Small intestine (tissue), 16 donors: ENCODE measurements at places on chromosomes 3 and 15. TPM values are rescaled to one million over a fixed set of nuclear protein-coding genes. Genes with fewer than 3 reads are reported as not detected.
A peak's percentile ranks its signal among the peaks of the same experiment; 100 is the strongest.

The GOLGA8Q gene
- not detected for polyA plus RNA-seq

The UACA gene
- polyA plus RNA-seq = 60.3 TPM

The CP gene
- polyA plus RNA-seq = 3.8 TPM

The SERINC4 gene
- polyA plus RNA-seq = 0.45 TPM

The ROPN1 gene
- polyA plus RNA-seq = not detected

The EMC7 gene
- polyA plus RNA-seq = 38.7 TPM

The SOX14 gene
- polyA plus RNA-seq = not detected

The PCLAF gene
- 28.3 TPM for polyA plus RNA-seq

The DNASE1L3 gene
- 17.0 TPM for polyA plus RNA-seq

The MORC1 gene
- not detected for polyA plus RNA-seq

The ESYT3 gene
- 0.31 TPM for polyA plus RNA-seq

The NTRK3 gene
- polyA plus RNA-seq = 0.52 TPM

The GP5 gene
- 0.27 TPM for polyA plus RNA-seq

The KNG1 gene
- polyA plus RNA-seq = not detected

The CMTM8 gene
- 10.3 TPM for polyA plus RNA-seq

The RTP3 gene
- polyA plus RNA-seq = not detected

- no peak overlapping the region for H3K27ac ChIP-seq
- no peak overlapping the region for H3K4me3 ChIP-seq
- DNase-seq = no peak
- no peaks in the 10 kb centered on the region for H3K27me3 ChIP-seq
- H3K4me1 ChIP-seq = no peaks in the 10 kb centered on the region
These were observed 151.3 kb downstream of the NR1I2 start for GRCh38 chr3:119933207-119933606.

- no peak overlapping the region for H3K4me3 ChIP-seq
- DNase-seq = peak; percentile 3
- no peak overlapping the region for H3K27ac ChIP-seq
These were observed 231.7 kb upstream of the ARRDC4 start for GRCh38 chr15:97728791-97729190.

DNA sequence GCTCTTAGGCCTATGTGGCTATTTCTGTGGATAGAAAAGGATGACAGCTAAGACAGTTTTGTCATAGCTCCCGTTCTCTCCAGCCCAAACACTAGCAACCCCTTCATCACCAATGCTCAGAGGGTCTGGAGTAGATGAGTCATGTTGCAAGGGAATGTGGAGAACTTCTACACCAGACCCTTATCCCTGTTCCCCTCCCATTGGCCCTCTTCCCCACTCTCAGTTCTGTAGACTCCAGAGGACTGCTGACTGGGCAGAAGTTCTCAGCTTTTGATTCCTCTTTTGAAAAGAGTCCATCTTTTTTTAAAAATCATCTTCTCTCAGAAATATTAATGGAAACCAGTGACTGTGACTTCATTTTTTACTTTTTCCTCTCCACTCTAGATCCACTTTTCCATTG, 2.4 kb upstream of the MYZAP start:
- no peak overlapping the region for H3K4me3 ChIP-seq
- no peaks in the 10 kb centered on the region for H3K4me1 ChIP-seq
- no peak for DNase-seq
- no peaks in the 10 kb centered on the region for H3K27me3 ChIP-seq

DNA sequence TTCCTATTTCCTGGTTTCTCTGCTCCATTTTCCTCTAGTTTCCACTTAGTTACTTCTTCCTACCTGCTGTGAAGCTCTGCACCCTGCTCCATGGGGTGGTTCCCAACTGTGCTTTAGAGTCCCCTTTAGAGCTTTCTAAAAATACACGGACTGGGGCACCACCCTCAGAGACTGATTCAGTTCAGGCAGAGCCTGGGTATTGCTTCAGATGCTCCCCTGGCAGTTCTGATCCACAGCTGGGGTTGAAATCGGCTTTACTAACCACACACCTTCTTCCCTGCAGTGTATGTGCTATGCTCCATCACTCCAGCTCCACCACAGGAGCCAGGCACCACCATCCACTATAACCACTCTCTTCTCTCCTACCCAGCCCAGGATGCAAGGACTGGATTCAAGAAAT, 12.6 kb downstream of the ANP32A start:
- H3K36me3 ChIP-seq = no peaks in the 10 kb centered on the region
- no peaks in the 10 kb centered on the region for H3K27me3 ChIP-seq
- no peak overlapping the region for H3K4me3 ChIP-seq
- H3K27ac ChIP-seq = no peak overlapping the region
- peaks cover 10% of the 10 kb centered on the region for H3K4me1 ChIP-seq
- DNase-seq = no peak

- no peaks in the 10 kb centered on the region for H3K27me3 ChIP-seq
- no peak overlapping the region for H3K27ac ChIP-seq
- no peaks in the 10 kb centered on the region for H3K4me1 ChIP-seq
These were observed 121.4 kb downstream of the GMPS start for GRCh38 chr3:155991847-155992246.

GRCh38 chr3:16430717-16431630, 82.5 kb downstream of the RFTN1 start:
- no peaks in the 10 kb centered on the region for H3K27me3 ChIP-seq
- H3K4me3 ChIP-seq = no peak overlapping the region
- H3K4me1 ChIP-seq = no peaks in the 10 kb centered on the region
- H3K36me3 ChIP-seq = peaks cover 3% of the 10 kb centered on the region

GRCh38 chr3:177037241-177037640, 160.0 kb downstream of the TBL1XR1 start:
- H3K36me3 ChIP-seq = peaks cover 23% of the 10 kb centered on the region
- H3K27ac ChIP-seq = no peak overlapping the region
- no peak for DNase-seq

DNA sequence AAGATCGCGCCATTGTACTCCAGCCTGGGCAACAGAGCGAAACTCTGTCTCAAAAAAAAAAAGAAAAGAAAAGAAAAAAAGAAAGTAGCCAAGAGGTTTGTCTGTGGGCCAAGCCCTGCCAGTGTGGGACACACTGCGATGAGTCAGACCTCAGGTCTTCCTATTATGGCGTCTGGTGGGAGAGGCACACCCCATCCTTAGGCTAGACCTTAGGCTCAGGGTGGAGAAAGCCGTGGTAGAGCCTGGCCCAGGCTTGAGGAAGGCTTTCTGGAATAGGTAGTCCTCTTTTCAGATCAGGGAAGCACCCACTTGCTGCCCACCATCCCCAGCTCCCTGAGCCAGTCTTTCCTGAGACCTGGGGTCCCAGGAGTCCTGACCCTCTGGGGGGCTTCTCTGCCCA, 6.0 kb downstream of the HEMK1 start:
- no peaks in the 10 kb centered on the region for H3K4me1 ChIP-seq
- no peaks in the 10 kb centered on the region for H3K27me3 ChIP-seq
- no peak overlapping the region for H3K27ac ChIP-seq

GRCh38 chr3:30253832-30254231, 352.6 kb upstream of the TGFBR2 start:
- H3K27ac ChIP-seq = no peak overlapping the region
- DNase-seq = no peak
- H3K27me3 ChIP-seq = no peaks in the 10 kb centered on the region
- H3K4me3 ChIP-seq = no peak overlapping the region

GRCh38 chr3:1172644-1173043, 79.8 kb downstream of the CNTN6 start:
- H3K27ac ChIP-seq = no peak overlapping the region
- H3K4me1 ChIP-seq = no peaks in the 10 kb centered on the region
- H3K36me3 ChIP-seq = no peaks in the 10 kb centered on the region
- H3K27me3 ChIP-seq = no peaks in the 10 kb centered on the region
- no peak overlapping the region for H3K4me3 ChIP-seq

- no peaks in the 10 kb centered on the region for H3K4me1 ChIP-seq
- no peaks in the 10 kb centered on the region for H3K27me3 ChIP-seq
- DNase-seq = no peak
These were observed 788.2 kb upstream of the ARPP21 start for GRCh38 chr3:34851137-34851536.

GRCh38 chr3:158430448-158430847, 140.5 kb upstream of the MLF1 start:
- H3K36me3 ChIP-seq = no peaks in the 10 kb centered on the region
- no peak overlapping the region for H3K27ac ChIP-seq
- H3K4me3 ChIP-seq = no peak overlapping the region
- peaks cover 4% of the 10 kb centered on the region for H3K4me1 ChIP-seq
- H3K27me3 ChIP-seq = no peaks in the 10 kb centered on the region

DNA sequence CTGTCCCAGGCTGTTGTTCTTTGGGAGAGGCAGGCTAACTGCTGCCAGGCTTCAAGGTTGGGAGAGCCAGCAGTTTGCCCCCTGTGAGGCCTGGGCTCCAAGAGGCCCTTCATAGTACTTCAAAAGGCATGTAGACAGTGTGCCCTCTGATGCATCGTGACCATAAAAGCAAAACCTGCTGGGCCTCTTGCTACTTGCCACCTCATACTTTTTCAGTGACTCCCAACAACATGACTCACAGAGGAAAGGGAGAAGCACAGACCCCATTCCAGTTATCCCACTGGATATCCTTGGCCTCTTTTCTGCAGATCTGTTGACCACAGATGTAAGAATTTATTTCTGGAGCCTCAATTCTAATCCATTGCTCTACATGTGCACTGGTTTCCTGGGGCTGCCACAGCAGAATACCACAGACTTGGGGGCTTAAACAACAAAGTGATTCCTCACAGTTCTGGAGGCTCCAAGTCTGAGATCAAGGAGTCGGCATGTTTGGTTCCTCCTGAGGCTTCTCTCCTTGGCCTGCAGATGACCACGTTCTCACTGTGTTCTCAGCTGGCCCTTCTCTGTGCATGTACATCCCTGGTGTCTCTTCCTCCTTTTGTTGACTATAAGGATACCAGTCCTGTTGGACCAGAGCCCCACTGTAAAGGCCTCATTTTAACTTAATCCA, 8.9 kb upstream of the NSMCE3 start:
- H3K4me1 ChIP-seq = no peaks in the 10 kb centered on the region
- H3K27ac ChIP-seq = no peak overlapping the region
- H3K36me3 ChIP-seq = no peaks in the 10 kb centered on the region
- no peak for DNase-seq

GRCh38 chr3:51974277-51974962, 444 bp upstream of the ABHD14A start:
- no peaks in the 10 kb centered on the region for H3K27me3 ChIP-seq
- DNase-seq = peak; percentile 37
- no peaks in the 10 kb centered on the region for H3K36me3 ChIP-seq
- peak overlapping the region; percentile 53 for H3K4me3 ChIP-seq
- peak overlapping the region; percentile 86 for H3K27ac ChIP-seq

- H3K4me3 ChIP-seq = no peak overlapping the region
- H3K4me1 ChIP-seq = no peaks in the 10 kb centered on the region
- no peak overlapping the region for H3K27ac ChIP-seq
- no peak for DNase-seq
These were observed 276.0 kb downstream of the SOX2 start for GRCh38 chr3:181987736-181988135.

- H3K4me3 ChIP-seq = no peak overlapping the region
- no peaks in the 10 kb centered on the region for H3K27me3 ChIP-seq
- H3K4me1 ChIP-seq = no peaks in the 10 kb centered on the region
- no peak for DNase-seq
- no peaks in the 10 kb centered on the region for H3K36me3 ChIP-seq
These were observed 34.8 kb upstream of the CD47 start for GRCh38 chr3:108125550-108126071.

DNA sequence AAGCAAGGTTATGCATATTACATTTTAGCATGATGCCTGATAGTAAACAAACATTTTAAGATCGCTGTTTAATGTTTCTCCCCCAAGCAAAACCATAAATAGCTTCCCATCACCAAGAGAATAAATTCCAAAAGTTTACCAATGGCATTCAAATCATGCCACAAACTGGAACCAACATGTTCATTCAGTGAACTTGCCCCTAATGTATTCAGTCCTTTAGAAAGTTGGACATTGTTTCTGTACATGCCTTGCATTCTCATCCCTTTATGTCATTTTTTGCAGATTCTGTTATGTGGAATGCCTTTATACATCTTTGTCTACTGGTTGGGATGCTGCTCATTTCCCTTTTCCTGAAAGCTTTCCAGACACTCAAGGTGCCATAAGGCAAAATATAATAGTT, 105.5 kb downstream of the PYDC2 start:
- no peak overlapping the region for H3K27ac ChIP-seq
- no peaks in the 10 kb centered on the region for H3K36me3 ChIP-seq
- no peak overlapping the region for H3K4me3 ChIP-seq
- no peaks in the 10 kb centered on the region for H3K4me1 ChIP-seq

DNA sequence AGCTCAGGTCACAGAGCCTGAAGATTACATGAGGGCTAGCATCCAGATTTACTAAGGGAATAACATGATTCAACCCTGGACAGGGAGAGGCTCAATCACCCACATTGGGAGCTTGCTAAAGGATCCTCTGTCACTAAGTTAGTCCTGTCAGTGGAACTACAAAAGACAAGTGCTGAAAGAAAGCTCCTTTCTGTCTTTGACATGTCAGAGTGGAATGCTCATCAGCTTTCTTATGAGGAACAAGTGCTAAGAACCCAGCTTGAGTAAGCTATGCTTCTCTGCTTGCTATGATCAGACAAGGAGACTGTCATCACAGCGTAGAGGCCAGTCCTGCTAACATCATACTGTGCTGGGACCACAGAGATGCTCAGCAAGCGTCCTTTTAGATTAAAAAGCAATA, 74.5 kb downstream of the MB21D2 start:
- H3K27me3 ChIP-seq = no peaks in the 10 kb centered on the region
- H3K36me3 ChIP-seq = no peaks in the 10 kb centered on the region
- no peak overlapping the region for H3K4me3 ChIP-seq
- H3K27ac ChIP-seq = no peak overlapping the region
- peaks cover 2% of the 10 kb centered on the region for H3K4me1 ChIP-seq

- H3K4me1 ChIP-seq = no peaks in the 10 kb centered on the region
- no peak for DNase-seq
- no peak overlapping the region for H3K4me3 ChIP-seq
- H3K36me3 ChIP-seq = no peaks in the 10 kb centered on the region
These were observed 75.0 kb downstream of the MAGEF1 start for GRCh38 chr3:184636741-184637316.

GRCh38 chr3:109018828-109019227, 65.1 kb upstream of the GUCA1C start:
- H3K36me3 ChIP-seq = no peaks in the 10 kb centered on the region
- no peak overlapping the region for H3K27ac ChIP-seq
- no peak for DNase-seq
- no peak overlapping the region for H3K4me3 ChIP-seq
